Activated CD4-positive, CD25-positive, alpha-beta regulatory T cell (primary cell): ENCODE measurements at places on chromosomes 6 and 20.

DNA sequence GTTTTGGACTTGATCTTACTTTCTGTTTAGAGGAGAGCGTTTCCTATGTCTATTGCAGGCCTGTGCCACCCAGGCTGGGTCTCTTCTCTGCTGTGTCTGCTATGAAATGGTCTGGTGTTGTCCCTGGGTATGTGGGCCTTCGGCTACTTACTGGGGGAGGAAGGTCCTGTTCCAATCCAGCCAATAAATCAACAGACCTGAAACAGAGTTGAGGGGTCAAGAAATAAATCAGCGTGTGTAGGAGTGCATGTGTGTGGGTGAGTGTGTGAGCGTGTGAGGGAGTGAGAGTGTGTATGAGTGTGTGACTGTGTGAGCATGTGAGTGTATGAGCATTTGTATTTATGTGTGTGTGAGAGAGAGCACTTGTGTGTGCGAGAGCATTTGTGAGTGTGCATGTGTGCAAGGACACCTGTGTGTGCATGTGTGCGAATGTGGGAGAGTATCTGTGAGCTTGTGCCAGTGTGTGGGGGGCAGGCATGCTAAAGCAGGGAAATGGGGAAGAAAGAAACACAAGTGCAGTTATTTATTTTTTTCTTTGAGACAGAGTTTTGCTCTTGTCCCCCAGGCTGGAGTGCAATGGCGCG is 86.3 kb upstream of the PMEPA1 start:
- no peak for DNase-seq

DNA sequence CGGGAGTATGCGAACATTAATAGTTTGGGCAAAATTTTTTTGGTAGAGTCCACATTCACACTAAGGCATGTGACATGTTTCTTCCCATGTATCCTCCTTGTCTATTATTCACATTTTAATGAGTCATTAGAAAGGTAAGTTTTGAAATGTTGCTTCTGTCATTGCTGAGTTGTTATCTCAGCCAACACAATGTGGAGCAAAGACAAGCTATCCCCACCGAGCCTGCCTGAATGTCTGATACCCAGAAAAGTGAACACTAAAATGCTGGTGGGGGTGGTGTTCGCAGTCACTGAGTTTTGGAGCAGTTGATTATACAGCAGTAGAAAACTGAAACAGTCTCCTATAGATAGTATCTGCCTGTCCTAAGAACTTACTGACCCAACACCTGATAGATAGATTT is 68.3 kb upstream of the ASF1A start:
- DNase-seq, result no peak

DNA sequence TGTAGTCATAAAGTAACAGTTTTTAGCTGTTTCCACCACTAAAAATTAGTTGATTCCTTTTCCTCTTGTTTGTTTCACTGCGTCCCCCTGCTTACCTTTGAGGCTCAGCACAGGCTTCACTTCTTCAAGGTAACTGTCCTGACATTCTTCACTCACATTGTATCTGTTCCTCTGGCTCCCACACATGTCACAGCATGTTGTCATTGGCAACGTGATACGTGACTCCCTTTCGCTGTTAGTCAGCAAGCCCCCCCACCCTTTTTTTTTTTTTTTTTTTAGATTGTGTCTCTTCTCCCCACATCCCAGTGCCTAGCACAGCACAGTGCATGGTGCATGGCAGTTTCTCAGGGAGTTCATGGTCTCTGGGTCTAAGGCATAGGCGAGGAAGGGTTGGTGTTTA is 13.3 kb downstream of the VAPB start:
- DNase-seq, result no peak

DNA sequence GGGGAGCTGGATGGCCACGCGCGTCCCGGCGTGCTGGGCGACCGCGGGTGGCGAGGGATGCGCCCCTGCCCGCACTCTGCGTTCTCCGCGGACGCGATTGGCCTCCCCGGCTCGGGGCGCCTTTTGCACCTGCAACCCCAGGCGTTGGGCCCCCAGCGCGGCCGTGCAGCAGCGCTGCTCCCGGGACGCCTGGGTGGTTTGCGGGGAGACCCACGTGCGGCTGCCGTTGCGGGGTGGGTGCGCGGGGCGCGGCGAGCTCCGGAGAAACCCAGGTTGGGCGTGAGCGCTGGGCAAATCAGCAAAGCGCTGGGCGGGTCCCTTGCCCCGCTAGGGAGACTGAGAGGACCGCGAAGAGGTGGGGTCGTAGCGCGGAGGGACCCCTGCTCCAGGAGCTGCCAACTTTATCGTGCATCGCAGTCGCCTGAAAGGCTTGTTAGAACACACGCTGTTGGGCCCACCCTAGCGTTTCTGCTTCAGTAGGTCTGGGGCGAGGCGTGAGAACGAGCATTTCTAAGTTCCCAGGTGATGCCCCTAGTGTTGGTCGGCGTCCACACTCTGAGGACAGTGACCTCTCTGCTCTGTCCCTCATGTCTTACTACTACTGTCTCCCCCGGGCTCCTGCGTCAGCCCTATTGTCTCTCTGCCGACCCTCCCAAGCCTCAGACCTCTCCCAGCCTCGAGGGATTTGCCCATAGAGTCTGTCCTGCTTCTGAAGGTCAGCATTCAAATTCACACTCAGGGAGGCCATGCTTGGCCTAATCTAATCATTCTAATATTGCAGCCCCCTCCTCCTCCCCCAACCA is 538 bp upstream of the ZFP64 start:
- peak; percentile 46 for DNase-seq

DNA sequence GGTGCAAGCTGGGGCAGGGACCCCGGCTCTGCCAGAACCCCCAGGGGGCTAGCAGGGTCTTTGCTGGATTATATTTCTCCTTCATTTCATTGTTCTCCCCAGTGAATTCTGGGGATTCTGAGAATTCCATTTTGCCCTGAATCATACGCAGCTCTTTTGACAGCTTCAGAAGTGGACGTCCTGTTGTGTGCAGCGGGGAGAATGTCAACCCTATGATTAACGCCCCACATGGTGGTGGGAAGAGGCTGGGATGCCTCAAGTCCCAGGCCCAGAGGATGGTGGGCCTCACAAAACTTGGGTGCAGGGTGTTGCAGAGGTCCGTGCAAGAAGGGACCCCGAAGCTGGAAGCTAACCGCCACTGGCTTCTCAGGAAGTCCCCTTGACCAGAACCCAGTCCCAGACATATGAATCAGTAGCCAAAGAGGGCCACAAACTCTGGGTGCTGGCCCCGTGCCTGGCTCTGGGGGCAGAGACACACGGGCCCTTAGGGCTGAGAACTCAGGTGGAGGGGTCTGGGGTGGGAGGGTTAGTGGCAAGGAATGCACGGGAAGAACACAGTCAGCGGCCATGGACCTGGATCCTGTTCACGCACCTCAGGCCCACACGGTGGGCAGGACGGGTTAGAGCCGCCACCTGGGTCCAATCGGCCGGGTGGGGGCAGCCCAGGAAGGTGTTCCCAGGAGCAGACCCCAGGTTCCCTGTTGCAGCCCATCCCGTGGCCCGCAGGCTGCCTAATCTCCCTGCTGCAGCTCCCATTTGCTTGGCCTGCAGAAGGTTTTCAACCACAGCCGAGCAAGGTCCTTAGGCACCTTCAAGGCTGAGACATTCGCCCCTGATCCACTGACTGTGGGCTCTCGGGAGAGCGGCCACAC is 51.2 kb downstream of the YTHDF1 start:
- DNase-seq, result no peak

DNA sequence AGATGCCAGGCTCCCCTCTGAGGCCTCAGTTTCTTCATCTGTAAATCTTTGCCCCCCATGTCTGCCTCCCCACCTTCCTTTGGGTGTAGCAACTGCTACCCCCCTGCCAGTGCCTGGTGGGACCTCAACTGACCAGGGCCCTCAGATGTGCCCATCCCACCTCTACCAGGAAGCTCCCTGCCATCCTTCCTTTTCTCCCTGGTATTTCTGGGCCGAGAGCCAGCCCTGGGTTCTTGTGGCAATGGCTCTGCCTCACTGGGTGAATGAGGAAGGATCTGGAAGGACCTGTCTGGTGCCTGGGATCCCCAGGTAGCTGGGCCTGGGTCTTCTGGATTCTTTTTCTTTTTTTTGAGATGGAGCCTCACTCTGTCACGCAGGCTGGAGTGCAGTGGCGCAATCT is 141.1 kb upstream of the RNF24 start:
- DNase-seq, result no peak

DNA sequence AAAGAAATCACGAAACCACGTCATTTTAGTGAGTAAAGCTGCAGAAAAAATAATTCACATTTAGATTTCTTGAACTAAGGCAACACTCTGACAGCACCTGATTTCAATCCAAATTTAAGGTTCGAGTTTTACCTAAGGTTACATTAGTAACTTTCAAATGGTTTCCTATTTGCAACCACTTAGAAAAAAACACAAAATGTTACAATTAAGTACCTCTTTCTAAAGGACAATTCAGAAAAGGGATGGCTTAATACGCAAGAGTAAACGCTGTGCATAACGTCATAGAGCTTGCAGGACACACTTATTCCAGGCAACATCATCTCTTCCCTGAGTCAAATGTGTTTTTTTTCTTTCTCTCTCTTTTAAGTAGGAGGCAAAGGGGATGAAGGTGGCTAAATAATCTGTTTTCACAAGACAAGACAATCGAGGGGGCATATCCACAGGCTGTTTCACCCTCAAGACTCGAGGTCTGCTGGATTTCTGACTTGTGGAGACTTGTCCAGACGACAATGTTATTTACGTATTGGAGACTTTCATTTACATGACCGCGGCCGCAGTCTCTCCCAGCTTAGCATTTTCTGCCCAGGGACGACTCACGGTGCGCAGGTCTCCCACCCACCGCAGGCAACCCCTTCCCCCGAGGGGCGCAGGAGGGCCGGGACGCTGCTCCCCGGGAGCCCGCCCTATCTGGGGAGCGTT is 86.0 kb downstream of the SESN1 start:
- DNase-seq, result no peak

GRCh38 chr6:34243901-34244884 is 4.6 kb downstream of the SMIM29 start:
- DNase-seq, result no peak

DNA sequence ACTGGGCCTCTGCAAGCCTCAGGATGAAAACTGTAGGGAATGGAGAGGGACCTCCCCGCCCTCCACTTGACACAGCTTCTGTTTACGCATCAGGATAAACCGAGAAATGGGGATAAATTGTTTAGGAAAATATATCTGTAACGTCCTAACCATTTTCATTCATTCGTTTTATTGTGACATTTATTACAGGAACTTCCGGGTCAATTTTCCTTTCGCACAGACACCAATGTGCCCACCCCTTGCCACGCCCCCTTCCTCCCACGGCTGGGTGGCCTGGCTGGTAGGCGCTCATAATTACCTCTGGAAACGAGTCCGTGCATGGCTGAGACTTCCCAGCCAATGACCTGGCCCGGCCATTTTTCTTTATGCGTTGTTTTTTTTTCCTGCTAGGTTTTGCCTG is 96.1 kb downstream of the BMP7 start:
- DNase-seq, result no peak

DNA sequence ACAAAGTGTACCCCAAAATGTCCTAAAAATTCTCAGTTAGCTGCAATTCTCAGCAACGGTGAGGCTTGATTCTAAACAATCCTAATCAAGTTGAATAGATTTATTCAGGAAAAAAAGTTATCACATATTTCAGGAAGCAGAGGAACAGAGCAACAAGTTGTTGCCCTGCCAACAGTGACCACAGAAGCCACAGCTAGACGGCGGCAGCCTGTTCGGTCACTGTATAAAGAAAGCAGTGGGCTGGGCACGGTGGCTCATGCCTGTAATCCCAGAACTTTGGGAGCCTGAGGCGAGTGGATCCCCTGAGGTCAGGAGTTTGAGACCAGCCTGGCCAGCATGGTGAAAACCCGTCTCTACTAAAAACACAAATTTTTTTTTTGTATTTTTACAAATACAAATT is 171.2 kb upstream of the BMP5 start:
- no peak for DNase-seq

DNA sequence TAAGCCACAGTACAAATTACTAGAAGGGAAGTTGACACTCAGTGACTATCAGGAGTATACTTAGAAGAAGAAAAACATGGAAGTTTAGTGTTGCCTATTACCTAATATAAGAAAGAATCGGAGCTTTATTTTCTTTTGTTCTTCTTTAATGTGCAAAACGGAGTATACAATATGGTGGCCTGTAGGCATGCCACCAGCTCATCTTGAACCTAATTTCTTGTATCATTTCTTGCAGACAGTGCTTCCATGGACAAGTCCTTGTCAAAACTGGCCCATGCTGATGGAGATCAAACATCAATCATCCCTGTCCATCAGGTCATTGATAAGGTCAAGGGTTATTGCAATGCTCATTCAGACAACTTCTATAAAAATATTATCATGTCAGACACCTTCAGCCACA is 141.3 kb downstream of the ADGRG6 start:
- no peak for DNase-seq

- DNase-seq, result no peak
These were observed 28.3 kb upstream of the PREP start for GRCh38 chr6:105431226-105431625.

- DNase-seq, result no peak
These were observed 30.7 kb downstream of the TRAM2 start for GRCh38 chr6:52546192-52546591.

DNA sequence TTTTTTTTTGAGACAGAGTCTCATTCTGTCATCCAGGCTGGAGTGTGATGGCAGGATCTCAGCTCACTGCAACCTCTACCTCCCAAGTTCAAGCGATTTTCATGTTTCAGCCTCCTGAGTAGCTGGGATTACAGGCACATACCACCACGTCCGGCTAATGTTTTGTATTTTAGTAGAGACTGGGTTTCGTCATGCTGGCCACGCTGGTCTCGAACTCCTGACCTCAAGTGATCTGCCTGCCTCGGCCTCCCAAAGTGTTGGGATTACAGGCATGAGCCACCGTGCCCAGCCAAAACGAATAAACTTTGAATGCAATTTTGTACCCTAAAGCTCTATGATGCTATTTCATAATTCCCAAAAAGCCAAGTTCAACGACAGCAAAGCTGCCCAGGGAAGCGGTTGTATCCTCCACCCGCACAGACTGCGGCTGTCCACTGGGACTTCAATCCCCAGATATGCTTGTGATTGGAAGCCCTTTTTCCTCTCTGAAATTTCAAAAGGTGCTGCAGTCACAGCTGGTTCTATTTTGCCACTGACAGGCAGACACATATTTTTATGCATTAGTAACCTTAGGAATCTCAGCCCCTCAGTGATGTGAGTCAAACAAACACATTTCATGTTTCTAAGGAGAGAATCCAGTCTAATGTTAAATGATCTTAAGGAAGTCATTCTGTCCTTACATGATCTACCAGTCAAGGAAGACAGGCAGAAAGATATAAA is 8.7 kb upstream of the RAMACL start:
- DNase-seq, result no peak

- no peak for DNase-seq
These were observed 312.4 kb downstream of the CDKAL1 start for GRCh38 chr6:20846602-20847028.

GRCh38 chr6:139679516-139680179 is 305.2 kb upstream of the CITED2 start:
- no peak for DNase-seq
